Inflammatory macrophage treated with lipopolysaccharide for 1 hour (primary cell): ENCODE measurements at places on chromosomes 7 and 10.

DNA sequence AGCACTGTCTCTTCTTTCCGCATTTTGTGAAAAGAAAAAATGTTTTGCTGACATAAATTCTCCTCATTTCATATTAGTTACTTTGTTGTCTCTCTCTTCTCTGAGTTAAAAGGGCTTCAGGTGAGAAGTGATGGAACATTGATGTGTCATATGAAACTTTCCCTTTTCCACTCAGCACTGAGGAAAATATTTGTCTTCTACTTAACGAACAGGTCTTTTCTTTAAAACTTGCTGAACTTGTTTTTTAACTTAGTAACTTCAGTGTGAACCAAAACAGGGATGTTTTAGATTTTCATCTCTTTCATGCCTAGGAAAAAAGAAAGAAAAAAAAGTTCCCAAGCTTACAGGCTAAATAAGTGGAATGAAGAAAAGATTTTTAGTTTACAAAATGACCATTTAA lies 19.0 kb upstream of the TSPAN12 start:
- no peak for DNase-seq

- no peak for DNase-seq
Observed at GRCh38 chr7:139768249-139768824, 9.5 kb downstream of the HIPK2 start.

- DNase-seq = peak; percentile 26
Observed at GRCh38 chr7:91347290-91347689, 83.1 kb downstream of the FZD1 start.

GRCh38 chr7:83957333-83957732 lies 237.3 kb downstream of the SEMA3A start:
- DNase-seq = no peak

- no peak for DNase-seq
Observed at GRCh38 chr7:157347217-157347904, 10.6 kb downstream of the DNAJB6 start.

GRCh38 chr7:124390301-124390700 lies 357.4 kb upstream of the TMEM229A start:
- DNase-seq = no peak

DNA sequence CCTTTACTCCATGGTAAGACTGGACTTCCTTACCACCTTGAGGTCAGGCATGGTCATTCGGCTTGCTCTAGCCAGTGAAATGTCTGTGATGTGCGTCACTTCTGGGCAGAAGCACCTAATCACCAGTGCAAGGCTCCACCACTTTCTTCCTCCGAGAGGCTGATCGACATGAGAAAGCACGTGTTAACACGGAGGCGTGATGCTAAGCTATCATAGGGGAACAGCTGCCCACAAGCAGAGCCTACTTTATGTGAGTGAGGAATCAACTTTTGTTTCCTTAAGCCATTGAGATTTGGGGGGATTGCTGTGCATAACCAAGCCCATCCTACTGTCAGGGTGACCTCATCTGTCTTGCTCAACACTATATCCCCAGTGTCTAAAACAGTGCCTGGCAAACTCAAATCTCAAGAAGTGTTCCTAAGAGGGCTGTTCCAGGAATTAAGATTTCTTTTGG lies 23.1 kb upstream of the SAR1A start:
- peak; percentile 30 for DNase-seq

DNA sequence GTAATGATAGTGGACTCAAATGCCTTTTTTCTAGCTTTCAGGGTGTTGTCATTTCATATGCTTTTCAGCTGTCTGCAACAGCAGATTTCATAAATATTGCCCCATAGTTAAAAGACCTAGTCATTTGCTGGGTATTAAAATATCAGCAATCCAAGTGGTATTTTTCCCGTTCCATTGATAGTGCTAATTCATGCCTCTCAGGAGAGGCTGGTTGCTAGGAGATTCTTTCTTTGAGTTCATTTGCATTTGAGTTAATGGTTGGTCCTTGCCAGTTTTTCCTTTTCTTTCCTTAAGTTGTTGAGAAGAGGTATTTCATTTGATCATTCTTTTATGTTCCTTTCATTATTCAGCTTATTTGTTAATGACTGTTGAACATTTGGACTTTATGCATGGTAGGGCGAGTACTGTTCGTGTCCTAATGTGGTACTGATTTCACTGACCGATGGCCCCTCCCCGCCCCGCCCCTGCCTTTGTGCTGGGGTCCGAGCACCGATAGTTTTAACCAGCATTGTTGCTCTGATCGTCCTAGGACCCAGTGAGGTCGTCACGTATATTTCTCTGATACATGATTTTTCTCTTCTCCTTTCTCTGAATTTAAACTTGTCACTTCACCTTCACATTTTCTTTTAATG lies 128.6 kb downstream of the CCNY start:
- no peak for DNase-seq

- no peak for DNase-seq
Observed at GRCh38 chr7:148481971-148482626, 108.5 kb upstream of the C7orf33 start.

DNA sequence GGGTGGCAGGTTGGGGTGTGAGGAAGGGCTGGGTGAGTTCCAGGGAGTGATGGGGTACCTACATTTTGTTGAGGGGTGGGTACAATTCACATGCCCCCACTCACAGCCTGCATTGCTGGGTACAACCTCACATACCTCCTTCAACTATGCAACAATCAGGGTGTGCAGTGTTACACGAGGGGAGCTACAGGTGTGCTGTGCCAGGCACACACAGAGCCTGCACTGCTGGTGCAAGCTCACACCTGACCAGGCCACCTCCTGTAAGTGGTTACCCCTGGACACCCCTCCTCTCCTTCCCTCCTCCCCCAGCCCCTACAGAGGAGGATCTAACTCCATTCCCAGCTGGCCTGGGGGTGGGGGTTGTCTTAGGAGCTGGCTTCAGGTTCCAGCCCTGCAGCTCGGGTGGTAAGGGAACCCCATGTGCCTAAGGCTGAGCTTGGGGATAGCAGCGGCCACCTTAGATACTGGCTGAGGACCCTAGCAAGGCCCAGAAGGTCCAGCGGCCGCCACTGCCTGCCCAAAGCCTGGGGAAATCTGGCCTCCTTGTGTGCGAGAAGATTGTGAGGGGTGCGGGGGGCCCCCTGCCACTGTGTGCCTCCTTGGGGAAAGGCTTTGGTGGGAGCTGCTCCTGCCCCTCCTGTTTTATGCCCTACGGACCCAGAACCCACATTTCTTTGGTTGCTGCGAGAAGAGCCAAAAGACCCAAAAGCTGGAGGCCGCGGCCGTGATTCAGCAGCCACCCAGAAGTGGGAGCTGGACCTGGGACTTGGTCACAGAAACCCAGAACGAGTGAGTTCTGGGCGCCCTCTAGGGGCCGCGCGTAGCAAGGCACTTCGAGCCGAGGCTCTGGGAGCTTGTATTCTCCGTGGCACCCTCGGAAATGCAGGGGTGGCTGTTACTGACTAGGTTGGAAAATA lies 10.8 kb downstream of the TLX1 start:
- DNase-seq = peak; percentile 97

DNA sequence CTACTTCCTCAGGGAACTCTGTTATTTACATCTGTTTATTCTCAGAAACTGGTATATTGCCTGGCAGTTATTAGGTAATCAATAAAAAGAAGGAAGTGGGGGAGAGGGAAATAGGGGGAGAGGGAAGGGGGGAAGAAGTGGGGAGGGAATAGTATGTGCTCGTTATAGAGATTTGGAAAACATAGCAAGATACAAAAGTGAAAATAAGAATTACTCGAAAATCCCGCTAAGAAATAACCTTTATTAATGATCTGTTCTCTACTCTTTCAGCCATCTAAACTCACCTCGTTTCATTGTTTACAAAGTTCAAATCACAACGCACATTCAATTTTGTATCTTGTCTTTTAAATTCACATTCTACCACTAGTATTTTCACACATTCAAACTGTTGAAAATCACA lies 63.0 kb upstream of the CDCA7L start:
- DNase-seq = no peak

DNA sequence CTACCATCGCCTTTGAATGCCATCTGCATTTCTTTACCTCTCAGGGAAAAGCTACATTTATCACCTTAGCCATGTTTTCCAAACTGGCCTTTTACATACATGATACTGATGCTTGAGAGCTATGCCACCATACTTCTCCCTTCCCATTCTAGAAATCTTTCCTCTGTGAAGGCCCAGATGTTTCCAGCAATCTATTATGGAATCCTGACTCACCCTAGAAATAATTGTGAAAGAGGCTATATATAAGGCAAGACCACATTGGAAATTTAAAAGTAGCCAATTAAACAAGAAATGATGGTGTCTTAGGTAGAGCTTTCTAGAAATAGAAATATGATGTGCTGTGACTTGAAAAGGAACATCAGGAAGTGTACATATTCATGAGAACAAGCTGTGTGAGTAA lies 389.7 kb downstream of the INHBA start:
- DNase-seq = no peak

- peak; percentile 29 for DNase-seq
Observed at GRCh38 chr7:94003446-94004023, 620 bp downstream of the BET1 start.

DNA sequence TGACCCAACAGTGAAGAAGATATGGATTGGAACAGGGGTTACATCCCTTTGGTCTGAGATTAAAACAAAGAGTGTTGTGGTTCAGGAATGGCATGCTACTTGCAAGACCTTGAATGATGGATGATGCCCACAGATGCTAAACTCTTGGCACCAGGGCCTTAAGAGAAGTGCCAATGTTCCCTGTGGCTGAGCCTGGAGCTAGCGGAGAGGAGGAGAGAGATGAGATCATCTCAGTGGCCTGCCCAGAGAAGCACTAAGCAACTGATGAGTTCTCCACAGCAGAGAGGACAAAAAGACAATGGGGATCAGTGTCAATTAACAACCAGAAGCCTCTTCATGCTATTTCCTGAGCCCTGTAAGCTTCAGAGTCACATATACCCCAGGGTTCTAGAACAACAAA lies 97.8 kb downstream of the ELAPOR2 start:
- DNase-seq = no peak

DNA sequence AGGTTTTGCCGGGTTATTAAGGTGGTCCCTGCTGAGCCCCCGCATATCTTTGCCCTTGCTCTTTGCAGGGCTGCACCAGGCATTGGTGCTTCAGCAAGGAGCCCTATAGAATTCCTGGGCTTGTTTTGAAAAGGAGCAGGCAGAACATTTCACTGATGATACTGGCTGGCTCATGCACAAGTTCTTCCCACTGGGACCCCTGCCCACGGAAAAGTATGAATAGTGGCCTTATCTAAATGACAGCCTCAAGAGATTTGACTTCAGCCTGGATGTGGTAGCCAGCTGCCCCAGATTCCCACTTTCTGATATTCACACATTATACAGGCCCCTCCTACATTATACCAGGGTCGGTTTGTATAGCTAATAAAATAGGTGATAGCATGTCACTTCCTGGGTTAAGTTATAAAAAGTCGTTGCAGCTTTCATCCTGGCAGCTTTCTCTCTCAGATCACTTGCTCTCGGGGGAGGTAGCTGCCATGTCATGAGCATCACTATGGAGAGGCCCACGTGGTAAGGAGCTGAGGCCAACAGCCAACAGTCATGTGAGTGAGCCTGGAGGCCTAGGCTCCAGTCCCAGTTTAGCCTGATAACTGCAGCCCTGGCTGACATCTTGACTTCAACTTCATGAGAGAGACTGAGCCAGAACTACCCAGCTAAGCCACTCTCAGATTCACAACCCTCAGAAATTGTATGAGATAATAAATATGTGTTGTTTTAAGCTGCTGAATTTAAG lies 16.8 kb upstream of the CRTAC1 start:
- DNase-seq = no peak

GRCh38 chr7:100911484-100911883 lies 15.8 kb upstream of the ACHE start:
- DNase-seq = no peak

DNA sequence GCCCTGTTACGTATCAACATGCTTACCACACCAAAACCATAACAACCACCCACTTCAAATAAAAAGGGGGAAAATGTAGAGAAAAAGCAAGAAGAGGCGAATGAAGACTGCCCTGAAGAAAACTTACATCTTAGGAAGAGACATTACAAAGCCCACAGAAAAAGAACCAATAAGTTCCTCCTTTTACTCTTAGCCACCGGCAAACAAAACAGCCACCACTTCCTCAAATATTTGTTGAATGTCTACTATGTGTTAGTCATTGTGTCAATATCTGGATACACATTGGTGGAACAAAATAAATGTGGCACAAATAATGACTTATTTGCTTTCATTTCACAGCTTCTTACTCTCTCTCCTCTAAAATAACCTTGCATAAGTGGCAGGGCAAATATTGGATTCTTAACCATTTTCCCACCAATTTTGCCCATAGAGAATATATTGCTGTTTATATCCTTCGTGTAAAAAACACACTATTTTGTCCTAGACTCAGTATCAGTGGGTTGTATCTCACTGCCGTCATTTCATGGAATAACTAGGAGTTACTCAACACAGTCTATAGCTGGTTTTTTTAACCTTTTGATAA lies 106.8 kb downstream of the ANK3 start:
- DNase-seq = peak; percentile 68

GRCh38 chr7:1892011-1892965 lies 222.2 kb downstream of the ELFN1 start:
- no peak for DNase-seq

- DNase-seq = no peak
Observed at GRCh38 chr10:122144199-122144598, 126.9 kb upstream of the BTBD16 start.

DNA sequence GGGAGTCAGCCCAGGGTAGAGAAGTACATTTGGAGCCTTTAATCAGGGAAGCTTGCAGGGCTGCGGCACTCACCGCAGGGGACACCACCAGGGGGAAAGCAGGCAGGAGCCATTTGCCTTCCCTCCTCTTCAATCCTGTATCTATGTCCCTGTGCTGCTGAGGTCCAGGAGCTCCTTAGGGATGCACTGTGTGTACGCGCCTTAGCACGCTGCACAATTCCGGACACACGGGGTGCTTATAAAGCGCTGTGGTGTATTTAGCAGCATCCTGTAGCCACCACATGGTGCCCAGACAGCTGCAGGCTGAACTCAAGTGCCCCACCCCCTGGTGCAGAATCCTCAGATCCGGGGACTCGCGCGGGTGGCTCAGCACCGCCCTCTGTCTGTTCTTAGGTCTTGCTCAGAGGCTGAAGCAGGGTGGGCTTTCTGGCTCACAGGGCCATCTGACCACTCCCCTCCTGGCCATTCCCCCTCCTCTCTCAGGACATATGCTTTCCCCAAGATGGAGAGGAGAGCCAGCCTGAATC lies 421.4 kb downstream of the SDK1 start:
- DNase-seq = no peak

- DNase-seq = no peak
Observed at GRCh38 chr10:104142081-104142480, 20.1 kb downstream of the SFR1 start.

- no peak for DNase-seq
Observed at GRCh38 chr7:5774790-5775189, 6.7 kb downstream of the RNF216 start.
